ENCODE measurements at places on chromosomes 1 and 21.

- DNase-seq: peak; percentile 93
Measured at GRCh38 chr1:99849744-99850458, at the start of gene AGL. Gene AGL, plus strand, starts transcription at chr1:99850361. Its CDS starts 682 bp downstream, at chr1:99851043.

- DNase-seq: no peak
Measured at GRCh38 chr1:159861218-159861617, 1.2 kb downstream of the VSIG8 start.

- no peak for DNase-seq
Measured at GRCh38 chr1:57063406-57064125, 97.8 kb upstream of the C8B start.

- DNase-seq: no peak
Measured at GRCh38 chr1:41108696-41109275, 87.3 kb upstream of the SLFNL1 start.

GRCh38 chr21:17854745-17855144 lies 35.6 kb upstream of the C21orf91 start:
- DNase-seq: no peak

DNA sequence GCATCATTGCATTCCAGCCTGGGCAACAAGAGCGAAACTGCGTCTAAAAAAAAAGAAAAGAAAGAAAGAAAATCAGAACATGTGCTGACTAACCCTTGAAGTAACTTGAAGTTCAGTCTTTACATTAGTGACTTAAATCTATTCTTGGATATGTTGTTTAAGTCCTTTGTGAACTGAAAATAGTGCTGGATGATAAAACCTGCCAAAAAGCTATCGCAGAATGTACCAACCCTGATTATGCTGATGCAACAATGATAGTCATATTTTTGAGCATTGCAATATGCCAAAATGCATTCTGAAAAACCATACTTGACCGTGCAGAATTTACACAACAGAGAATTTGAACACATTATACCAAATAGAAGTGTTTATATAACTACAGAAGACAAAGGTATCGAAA lies 30.7 kb downstream of the SHISAL2A start:
- no peak for DNase-seq

GRCh38 chr1:159560599-159560998 lies 24.8 kb upstream of the OR10J5 start:
- DNase-seq: no peak

DNA sequence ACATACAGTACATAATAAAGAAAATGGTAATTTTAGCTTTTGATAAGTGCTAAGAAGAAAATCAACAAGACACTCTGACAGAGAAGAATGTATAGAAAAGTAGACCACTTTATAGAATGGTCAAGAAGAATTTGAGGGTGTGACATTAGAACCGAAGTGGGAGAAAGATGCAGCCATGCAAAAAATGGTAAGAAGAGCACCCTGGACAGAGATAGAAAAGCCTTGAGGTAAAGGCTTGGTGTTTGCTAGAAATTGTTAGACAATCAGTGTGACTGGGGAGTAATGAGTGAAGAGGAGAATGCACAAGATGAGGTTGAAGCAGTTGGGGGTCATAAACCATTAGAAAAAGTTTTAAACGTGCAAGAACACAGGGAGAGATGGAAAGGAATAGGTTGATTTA lies 23.5 kb downstream of the MAEL start:
- no peak for DNase-seq

DNA sequence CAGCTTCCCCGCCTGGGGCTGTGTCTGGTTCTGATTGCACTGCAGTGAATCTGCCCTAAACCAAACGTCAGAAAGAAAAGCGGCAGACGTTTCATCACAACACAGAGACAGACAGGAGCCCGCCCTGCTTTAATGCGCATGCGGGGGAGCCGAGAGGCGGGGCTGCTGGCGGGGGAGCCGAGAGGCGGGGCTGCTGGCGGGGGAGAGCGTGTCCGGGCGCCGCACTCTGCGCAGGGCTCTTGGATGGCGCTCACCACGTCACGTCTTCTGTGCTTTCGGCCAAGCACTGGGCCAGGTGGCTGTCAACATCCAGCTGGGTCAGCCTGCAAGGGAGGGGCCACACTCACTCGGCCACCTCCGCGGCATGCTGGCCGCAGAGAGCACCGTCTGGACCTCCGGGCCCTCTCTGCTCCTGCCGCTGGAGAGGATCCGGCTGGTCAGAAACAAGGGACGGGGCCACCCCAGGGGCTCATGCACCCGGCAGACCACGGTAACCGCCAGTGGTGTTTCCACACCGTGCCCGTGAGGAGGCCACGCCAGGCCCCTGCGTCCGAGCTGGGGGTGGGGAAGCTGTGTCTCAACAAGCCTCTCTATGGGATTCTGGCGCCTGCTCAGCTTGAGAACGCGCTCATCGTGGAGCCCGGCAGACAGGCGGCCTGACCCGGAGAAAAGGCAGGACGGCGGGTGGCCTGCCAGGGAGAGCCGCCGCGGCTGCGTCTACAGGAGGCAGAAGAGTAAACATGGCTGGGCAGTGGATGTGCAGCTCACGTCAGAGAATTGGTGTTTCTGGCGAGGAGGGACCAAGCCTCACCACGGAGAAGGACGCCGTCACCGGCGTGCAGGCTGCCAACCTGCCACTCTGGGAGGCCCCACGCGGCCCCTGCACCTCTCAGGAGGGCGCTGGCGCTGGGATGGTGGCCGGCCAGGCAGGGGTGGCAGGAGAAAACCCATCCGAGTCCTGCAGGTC lies 4.8 kb downstream of the FAAP20 start:
- peak; percentile 86 for DNase-seq

- no peak for DNase-seq
Measured at GRCh38 chr1:151783796-151784195, 6.5 kb downstream of the TDRKH start.

- DNase-seq: no peak
Measured at GRCh38 chr1:107004421-107004820, 52.1 kb upstream of the PRMT6 start.

DNA sequence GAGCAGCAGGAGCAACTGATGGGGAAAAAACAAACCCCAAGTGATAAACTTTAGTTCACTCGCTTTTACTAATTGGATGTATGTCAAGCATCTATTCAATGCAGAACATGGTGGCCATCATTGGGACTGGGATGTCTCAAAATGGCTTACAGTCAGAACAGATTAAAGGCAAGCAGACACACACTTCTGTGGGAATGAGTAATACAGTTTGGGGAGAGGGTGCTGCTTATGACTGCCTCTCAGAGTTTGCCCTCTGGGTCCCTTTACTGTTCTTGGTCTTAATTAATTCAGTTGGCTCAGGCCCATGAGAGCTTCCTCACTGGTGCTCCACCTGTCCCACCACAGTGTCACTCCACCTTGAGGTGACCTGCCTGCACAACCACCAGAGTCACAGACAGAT lies 119.5 kb downstream of the TBX19 start:
- DNase-seq: no peak

DNA sequence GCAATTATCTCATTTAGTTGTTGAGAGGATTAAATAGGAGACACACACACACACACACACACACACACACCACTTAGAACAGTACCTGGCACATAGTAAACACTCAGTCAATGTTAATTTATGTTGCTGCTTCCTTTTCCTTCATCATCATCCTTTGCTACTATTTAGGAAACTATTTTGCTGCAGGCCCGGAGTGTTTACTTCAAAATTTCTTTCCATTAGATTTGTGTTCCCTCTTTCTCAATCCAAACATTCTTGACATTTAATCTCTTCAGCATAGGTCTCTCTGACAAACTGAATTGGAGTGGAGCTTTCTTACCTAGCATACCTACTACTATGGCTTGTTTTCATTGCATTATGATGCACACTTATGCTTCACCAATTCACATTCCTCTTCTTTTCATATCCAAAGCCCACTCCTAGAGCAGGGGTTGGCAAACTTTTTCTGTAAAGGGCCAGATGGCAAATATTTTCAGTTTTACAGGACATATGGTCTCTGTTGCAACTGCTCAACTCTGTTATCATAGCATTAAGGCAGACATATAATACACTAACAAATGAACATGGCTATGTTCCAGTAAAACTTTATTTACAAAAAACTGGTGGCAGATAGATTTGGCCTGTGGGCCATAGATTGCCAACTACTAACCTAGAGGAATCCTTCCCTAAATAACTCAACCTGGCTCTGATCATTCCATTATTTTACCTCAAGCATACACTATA lies 49.5 kb downstream of the SCMH1 start:
- no peak for DNase-seq

GRCh38 chr1:116448785-116449385 lies 75.8 kb downstream of the ATP1A1 start:
- no peak for DNase-seq

- DNase-seq: no peak
Measured at GRCh38 chr21:26140164-26140579, 30.4 kb downstream of the APP start.

- DNase-seq: no peak
Measured at GRCh38 chr1:180926164-180926981, 13.7 kb downstream of the KIAA1614 start.

GRCh38 chr1:194175251-194175650 lies 988.8 kb upstream of the B3GALT2 start:
- no peak for DNase-seq

DNA sequence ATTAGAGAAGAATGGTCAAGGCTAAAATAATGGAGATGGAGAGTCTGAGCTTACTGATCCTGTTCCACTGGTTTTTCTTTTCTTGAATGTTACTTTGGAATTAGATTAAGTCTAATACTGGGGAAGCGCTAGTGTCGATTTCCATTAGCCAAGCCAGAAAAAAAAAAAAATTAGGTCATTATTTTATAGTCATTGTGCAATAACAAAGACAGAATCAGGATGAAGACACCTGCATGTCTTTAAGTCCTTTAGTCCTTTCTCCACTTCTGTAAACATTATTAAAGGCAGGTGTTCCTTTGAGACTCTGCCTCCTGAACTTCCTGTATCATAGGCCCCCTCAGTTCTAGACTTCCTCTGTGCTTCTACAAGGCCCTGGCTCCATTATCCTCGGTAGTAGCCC lies 42.8 kb downstream of the MYSM1 start:
- no peak for DNase-seq

GRCh38 chr1:8021676-8022266 lies 4.3 kb downstream of the ERRFI1 start:
- no peak for DNase-seq

GRCh38 chr1:177849130-177849529 lies 120.7 kb downstream of the SEC16B start:
- no peak for DNase-seq

GRCh38 chr21:18104802-18105201 lies 139.8 kb upstream of the CHODL start:
- no peak for DNase-seq

DNA sequence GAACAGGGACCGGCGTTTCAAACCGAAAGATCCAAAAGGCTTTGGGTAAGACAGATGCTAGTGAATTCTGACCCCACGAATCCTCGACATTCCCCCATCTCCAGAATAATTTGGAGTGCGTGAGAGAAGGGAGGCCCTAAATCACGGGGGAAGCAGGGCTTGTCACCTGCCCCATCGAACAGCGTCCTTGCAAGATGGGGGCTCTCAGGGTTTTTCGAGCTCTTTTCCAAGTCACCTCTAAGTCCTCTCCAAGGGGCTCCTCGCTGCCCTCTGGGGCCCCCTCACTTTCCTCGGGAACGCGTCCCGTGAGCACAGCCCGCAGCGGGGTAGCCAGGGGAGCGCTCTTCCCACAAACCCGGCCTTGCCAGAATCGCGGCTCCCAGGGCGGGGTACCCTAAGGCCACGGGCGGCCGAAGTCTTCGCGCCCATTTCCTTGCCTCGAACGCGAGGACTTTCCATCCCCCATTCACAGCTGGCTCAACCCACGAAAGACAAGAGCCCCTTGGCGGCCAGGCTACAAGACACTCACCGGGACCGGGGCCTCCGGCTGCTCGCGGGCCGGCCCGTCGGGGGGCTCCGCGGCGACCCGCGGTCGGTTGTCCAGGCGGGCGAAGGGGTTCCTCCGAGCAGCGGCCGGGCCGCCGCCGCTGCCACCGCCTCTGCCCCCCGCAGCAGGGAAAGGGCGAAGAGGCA lies 546 bp downstream of the DONSON start:
- DNase-seq: peak; percentile 28

- DNase-seq: no peak
Measured at GRCh38 chr1:202201266-202201665, 7.7 kb downstream of the LGR6 start.

GRCh38 chr1:6603238-6603914 lies 707 bp upstream of the KLHL21 start:
- peak; percentile 76 for DNase-seq

DNA sequence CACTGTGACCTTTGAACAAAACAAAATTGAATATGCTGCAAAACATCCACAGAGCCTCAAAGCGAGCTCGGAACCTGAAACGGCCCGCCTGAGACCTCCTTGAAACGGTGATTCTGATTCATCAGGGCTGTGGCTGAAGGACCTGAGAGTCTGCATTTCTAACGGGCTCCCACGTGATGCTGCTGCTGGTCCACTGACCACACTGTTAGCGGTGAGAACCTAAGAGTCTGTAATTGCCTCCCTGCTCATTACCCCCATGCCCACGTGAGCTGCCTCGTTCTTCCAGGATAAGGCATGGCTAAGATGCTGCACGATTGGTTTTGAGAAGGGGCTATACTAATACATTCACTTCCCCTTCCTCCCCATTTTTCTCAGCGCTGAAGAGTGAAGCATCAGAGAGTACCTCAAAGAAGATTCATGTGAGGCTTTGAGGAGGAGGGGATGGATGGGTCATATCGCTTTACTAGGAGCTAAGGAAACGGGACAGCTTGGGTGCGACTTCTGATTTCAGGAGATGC lies 9.7 kb downstream of the TLR5 start:
- DNase-seq: no peak

GRCh38 chr1:48206371-48206770 lies 16.1 kb upstream of the SLC5A9 start:
- peak; percentile 61 for DNase-seq

DNA sequence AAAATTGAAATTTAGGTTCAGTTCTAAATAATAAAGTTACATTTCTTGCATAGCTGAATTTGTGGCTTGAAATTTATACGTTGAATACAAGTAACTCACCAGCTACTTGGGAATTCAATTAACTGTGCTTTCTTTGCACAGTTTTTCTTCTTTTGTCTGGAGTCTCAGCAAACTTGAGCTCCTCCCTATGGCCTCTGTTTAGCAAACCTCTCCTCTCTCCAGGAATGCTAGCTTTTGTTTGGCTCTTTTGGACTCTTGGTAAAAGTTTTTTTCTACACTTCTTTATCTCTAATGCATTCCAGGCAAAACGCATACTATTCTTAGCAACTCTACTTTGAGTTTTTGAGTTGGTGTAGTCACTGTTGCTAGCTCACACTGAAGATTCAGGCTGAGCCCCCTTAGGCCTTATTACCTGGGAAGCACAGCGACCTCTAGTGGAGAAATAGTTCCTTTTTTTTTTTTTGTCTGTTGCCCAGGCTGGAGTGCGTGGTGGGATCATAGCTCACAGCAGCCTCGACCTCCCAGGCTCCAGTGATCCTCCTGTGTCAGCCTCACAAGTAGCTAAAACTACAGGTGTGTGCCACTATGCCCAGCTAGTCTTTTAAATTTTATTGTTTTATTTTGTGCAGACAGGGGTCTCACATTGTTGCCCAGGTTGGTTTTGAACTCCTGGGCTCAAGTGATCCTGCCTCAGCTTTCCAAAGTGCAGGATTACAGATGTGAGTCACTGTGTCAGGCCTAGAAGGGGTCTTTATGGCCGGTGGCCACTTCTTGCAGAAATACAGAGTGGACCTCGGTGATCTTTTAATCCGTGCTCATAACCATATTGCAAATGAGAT lies 61.7 kb downstream of the CASQ2 start:
- DNase-seq: no peak

- no peak for DNase-seq
Measured at GRCh38 chr1:24724345-24725208, 20.7 kb upstream of the CLIC4 start.

- peak; percentile 93 for DNase-seq
Measured at GRCh38 chr1:39901714-39902459, at the start of gene MYCL. Gene MYCL, minus strand, starts transcription at chr1:39901917. Its CDS starts 483 bp downstream, at chr1:39901434.

- DNase-seq: no peak
Measured at GRCh38 chr1:159239551-159240220, 35.0 kb downstream of the ACKR1 start.

Measured in Peyer's patch (tissue), 4 donors.